ENCODE measurements at places on chromosomes 2 and 18.

GRCh38 chr2:105328281-105329196 lies 996 bp downstream of the TGFBRAP1 start:
- no peak for DNase-seq

DNA sequence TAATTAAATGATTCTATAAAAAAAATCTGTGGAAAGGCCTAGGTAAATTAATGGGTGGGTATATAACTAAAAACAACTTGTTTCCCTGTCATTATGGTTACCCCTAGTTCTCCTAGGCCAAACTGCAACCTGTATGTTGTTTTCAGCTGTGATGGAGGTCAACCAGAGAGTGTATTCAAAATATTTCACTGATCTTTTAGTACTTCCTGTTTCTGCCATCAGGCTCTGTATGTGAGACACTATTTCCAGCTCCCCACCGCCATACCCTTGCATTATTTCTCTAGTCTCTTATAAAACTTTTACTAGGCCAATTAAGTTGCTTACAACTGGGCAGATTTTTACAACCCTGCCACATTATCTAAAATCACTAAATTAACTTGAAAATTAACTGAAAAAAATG lies 21.0 kb upstream of the CDKL4 start:
- no peak for DNase-seq

DNA sequence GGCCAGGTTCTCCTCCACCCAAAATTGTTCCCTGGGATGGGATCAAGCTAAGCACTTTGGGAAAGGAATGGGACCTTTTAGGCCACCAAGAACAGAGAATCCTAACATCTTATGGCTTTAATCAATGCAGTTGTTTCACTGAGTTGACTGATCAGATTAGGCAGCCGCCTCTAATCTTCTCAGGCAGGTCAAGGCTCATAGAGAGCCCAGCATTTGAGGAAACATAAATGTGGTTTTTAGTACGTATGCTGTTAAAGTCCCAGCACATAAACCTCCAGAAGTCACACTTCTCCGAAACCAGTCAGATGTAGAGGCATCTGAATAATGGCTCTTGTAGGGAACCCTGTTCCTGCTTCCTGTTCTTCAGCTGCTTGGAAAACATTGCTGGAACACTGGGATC lies 99.5 kb upstream of the RMDN2 start:
- no peak for DNase-seq

GRCh38 chr2:236896688-236897087 lies 189.0 kb upstream of the COPS8 start:
- DNase-seq, result no peak

- DNase-seq, result no peak
These were observed 152.8 kb downstream of the ABCA12 start for GRCh38 chr2:214985619-214986018.

GRCh38 chr2:2640818-2641217 lies 309.7 kb upstream of the MYT1L start:
- DNase-seq, result no peak

DNA sequence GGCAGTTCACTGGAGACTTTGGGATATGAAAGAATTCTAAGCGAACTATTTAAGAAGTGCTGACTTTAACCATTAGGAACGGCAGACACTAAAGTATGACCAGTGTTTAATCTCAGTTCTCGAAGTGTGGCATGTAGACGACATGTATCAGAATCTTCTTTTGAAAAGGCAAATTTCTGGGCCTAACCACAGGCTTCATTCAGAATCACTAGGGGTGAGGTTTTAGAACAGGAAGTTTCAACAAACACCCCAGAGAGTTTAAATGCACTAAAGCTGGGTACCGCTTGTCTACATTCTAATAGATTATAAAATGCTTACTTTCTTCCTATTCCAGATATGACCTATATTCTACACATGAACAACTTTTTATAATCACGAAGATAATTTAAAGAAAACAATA lies 180.3 kb downstream of the ANKRD44 start:
- DNase-seq, result no peak

DNA sequence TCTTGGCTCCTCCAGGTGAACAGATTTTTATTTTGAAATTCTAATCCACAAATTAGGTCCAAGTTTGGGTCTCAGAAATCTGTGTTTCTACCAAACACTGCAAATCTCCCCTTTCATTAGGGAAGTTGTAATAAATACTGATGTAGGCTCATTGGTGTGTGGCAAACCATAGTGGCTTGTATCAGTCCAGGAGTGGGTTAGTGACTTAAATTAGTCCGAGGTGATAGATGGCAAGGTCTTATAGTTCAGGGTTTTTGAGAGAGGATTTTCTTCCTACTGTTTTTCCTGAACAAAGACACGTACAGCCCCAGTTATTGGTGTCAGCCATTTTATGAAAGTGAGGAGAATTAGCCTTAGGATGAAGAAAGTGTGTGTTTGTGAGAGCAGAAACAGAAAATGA lies 74.6 kb downstream of the RPRM start:
- no peak for DNase-seq

Measured in HuH-7 (cell line).